ENCODE measurements at places on chromosomes 5 and 9.

GRCh38 chr5:135834639-135835529, at the start of gene SLC25A48:
Gene SLC25A48 (plus strand): TSS chr5:135834663. CDS start chr5:135834848, 185 bp downstream.
- DNase-seq = peak; percentile 17

- DNase-seq = no peak
Measured at GRCh38 chr9:134707731-134708671, 66.4 kb downstream of the COL5A1 start.

GRCh38 chr9:12884736-12885395, 110.0 kb downstream of the LURAP1L start:
- no peak for DNase-seq

DNA sequence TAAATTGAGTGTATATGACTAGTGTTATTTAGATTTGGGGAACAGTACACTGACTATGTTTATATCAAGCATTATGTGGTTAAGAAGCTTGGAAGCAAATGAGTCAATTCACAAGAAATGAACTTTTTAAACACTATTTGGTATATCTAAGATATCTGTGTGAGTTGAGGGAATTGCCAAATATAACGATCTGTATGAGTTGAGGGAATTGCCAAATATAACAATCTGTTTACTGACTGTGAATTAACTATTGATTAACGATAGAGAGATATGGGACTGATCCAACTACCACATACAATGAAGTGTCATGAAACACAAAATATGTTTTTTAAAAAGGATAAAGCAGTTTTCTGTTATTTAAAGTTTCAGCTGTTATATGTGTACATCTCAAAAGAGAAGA, 301.4 kb downstream of the TENT4A start:
- DNase-seq = no peak

- no peak for DNase-seq
Measured at GRCh38 chr5:170387775-170388639, 1.2 kb downstream of the KCNMB1 start.

GRCh38 chr5:79008362-79008761, 23.3 kb upstream of the ARSB start:
- no peak for DNase-seq

DNA sequence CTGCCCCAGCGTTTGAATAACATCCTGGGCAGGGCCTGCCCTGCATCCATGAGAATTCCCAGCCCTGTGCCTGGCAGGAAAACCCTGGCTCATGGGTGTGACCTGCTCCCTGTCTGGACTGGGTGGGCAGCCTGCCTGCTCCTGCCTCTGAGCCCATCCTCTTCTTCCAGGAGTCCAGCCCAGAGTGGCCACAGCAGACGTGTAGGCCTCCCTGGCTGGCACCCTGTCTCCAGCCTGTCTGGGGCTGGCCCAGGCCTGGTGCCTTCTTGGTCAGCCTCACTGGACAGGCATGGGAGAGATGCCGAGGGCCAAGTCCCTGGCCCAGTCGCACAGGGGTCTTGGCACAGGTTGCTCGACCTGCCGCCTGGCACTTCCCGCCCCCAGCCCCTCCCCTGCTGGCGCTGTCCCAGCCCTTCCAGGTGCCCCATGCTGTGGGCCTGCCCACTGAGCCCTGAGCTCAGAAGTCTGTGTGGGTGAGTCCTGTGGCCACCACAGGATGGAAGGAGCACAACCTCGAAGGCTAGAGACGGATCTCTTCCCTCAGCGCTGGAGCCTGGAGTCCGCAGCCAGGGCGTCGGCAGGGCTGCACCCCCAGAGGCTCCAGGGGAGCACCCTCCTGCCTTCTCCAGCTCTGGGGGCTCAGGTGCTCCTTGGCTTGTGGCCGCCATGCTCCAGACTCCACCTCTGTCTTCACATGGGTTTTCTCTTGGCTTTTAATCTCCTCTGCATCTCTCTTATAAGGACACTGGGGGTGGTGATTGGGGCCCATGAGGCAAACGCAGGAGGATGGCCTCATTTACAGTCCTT, 11.8 kb upstream of the COL5A1 start:
- DNase-seq = no peak

DNA sequence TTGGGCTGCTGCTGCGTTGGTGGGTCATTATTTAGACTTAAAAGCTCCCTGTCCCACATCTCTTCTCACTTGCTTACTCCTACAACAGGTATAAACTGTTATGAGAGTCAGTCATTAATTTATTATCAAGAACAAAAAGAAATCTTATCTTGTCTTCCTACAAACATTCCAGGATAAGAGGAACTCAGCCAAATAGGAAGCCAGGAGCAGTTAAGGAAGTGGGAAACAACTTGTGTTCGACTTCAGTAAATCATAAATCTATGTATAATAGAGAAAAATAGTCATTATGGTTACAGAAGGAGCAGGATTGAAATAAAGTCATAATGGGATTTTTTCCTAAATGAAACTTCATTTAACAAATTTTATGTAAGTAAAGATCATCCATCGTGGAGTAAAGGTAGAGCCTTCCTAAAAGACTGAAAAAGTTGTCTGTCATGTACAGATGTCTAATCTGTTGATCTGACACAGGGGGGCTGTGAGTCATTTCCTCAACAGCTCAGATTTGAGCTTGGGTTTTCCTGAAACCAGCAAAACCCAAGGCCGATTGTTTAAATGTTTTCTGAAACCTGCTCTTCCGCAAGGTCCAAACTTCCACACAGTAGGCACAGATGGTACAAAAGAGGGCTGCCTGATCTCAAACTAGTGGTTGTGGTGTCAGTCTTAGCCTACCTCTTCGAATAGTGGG, 25.3 kb upstream of the LRRTM2 start:
- DNase-seq = no peak

Measured in skin of body (tissue), 3 donors.